H7 (cell line): ENCODE measurements at places on chromosomes 5 and 9. TPM values are rescaled to one million over a fixed set of nuclear protein-coding genes. Genes with fewer than 3 reads are reported as not detected.

GM2A gene
- 29.4 and 30.7 TPM in 2 replicates for total RNA-seq

ZNF618 gene
- total RNA-seq: 6.1 and 6.6 TPM in 2 replicates

NUTM2G gene
- 0.07 TPM in 2 replicates for total RNA-seq

CCDC183 gene
- total RNA-seq: 0.66 and 0.85 TPM in 2 replicates

ADAMTS12 gene
- 2.7 and 3.0 TPM in 2 replicates for total RNA-seq

SGCD gene
- total RNA-seq: 0.04 TPM in 1 of 2 replicates, not detected in the other

PRSS3 gene
- not detected in 2 replicates for total RNA-seq

GRXCR2 gene
- not detected in 2 replicates for total RNA-seq

CDX1 gene
- total RNA-seq: 0.62 TPM in 1 of 2 replicates, not detected in the other

IRX4 gene
- total RNA-seq: 15.4 and 17.9 TPM in 2 replicates
